ENCODE measurements at places on chromosomes 2 and 18.

- DNase-seq: no peak
These were observed 239.3 kb downstream of the GLI2 start for GRCh38 chr2:120974950-120975349.

- DNase-seq: no peak
These were observed 90.3 kb upstream of the BCL2L11 start for GRCh38 chr2:111030260-111030891.

- DNase-seq: no peak
These were observed 524.0 kb downstream of the SOX11 start for GRCh38 chr2:6216234-6216633.

GRCh38 chr2:239194731-239195317 lies 206.0 kb downstream of the HDAC4 start:
- no peak for DNase-seq

DNA sequence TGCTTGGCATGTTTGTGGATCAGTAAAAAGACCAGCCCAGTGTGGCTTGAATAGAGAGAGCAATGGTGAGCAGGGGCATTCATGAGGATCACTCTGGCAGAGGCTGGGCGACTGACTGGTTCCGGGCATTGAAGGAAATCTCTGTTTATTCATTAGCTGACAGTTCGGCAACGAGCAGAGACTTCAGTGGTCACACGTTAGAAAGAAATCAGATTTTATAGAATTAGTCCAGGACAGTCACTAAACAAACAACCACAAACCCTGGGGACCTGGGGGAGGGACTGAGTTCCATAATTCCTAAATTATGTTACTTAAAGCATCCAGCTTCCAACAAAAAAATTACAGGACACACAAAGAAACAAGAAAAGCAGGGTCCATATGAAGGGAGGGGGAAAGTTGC lies 72.5 kb downstream of the NOL10 start:
- no peak for DNase-seq

- no peak for DNase-seq
These were observed 225.9 kb upstream of the FBXO11 start for GRCh38 chr2:48132271-48132625.

GRCh38 chr2:3099860-3100234 lies 277.8 kb downstream of the EIPR1 start:
- no peak for DNase-seq

- no peak for DNase-seq
These were observed 380.6 kb upstream of the REG3G start for GRCh38 chr2:78644854-78645253.

GRCh38 chr2:82852787-82853186 lies 1606.3 kb downstream of the SUCLG1 start:
- no peak for DNase-seq

DNA sequence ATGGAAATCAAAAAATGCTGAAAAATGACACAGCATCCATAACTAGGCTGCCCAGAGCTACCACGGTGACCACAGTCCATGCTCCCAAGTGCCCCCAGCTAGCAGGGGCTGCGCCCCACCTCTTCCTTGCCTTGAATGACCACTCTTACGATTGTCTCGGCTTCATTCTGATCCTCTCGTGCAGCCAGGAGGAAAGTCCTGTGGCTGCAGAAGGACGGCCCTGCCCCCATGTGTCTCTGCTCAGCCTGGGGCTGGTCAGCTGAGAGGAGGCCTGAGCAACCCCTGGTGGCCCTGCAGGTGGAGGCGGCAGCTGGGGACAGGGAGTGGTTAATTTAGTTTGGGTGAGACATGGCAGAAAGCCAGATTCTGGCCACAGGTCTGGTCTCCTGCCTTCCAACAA lies 54.3 kb downstream of the KCNF1 start:
- no peak for DNase-seq

Measured in H54 (cell line).